ENCODE measurements at places on chromosomes 11 and 22.
A peak's percentile ranks its signal among the peaks of the same experiment; 100 is the strongest.

DNA sequence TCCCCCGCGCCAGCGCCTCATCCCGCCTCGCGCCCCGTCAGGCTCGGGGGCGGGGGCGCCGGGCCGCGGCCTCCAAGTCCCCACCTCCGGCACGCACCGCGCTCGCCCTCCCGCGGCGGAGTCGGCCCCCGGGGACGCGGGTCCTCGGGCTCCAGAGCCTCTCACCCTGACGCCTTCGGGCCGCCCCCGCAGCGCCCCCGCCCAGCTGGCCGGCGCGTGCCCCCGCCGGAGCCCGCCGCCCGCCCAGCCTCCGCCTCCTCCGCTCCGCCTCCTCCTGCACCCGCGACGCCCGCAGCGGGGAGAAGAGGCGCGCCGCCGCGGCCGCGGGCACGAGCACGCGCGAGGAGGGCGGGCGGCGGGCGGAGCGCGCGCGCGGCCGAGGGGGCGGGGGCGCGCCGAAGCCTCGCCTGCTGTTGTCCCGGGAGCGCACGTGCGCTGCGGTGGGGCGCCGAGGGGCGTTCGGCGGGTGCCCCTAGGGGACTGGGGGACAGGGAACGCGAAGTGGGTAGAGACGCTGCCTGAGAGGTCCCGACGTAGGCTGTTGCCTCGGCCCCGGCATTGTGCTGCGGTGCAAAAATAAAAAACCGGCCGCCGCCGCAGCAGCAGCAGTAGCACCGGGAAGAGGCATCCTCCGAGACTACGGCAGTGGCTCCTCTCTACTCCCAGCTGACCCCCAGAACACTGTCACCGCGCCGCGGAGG is 87.4 kb upstream of the ARHGAP32 start:
- peak; percentile 62 for DNase-seq

- no peak for DNase-seq
Measured at GRCh38 chr11:65787649-65788622, 1.1 kb downstream of the OVOL1 start.

DNA sequence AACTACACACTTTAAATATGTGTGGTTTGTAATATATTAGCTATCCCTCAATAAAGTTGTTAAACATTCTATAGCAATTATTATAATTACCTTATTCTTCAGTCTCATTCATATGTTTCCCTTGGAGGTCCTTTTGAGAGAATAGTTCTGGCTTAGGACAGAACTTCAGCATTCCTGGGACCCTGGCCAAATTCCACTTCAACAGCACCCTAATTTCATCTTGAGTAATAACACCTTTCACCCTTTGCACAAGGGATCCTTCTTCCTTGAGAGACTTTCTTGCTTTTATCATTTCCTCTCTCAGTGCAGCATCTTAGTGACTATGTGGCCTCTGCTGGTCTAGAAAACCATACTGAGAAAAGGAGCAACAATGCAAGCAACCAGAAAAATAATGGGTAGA is 255.9 kb downstream of the C11orf87 start:
- DNase-seq, result no peak

- DNase-seq, result no peak
Measured at GRCh38 chr11:70265341-70265740, 5.1 kb upstream of the PPFIA1 start.

- DNase-seq, result no peak
Measured at GRCh38 chr11:128581561-128582272, 5.6 kb downstream of the ETS1 start.

DNA sequence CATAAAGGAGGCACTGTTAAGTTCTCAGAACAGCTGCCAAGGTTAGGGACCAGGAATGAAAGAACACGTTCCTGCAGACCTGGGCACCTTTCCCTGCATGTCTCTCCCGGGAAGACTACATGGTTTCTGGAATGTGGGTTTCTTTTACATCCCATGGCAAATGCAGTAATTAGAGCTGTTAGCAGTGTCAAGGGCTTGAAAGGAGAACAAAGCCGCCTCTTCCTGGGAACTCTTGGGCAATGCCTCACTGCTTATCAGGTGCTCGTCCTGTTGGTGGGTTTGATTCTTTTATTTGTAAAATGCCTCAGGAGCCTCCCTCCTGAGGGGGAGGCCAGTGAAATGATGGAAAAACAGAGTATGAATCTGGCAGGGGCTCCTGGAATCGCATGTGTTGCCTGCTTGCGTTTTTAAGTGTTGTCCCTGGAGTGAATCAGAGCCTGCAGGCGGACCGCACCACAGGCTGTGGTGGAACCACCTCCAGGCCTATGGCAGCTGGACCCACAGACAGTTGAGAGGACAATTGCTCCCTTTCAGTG is 723 bp upstream of the C22orf31 start:
- peak; percentile 55 for DNase-seq

- DNase-seq, result no peak
Measured at GRCh38 chr11:8930456-8931175, 2.1 kb downstream of the C11orf16 start.

- DNase-seq, result no peak
Measured at GRCh38 chr11:64876835-64877341, 1.5 kb downstream of the EHD1 start.

GRCh38 chr11:126432525-126432924 is 77.0 kb downstream of the ST3GAL4 start:
- DNase-seq, result no peak

GRCh38 chr22:24514241-24515026 is 19.3 kb downstream of the UPB1 start:
- DNase-seq, result no peak

- DNase-seq, result no peak
Measured at GRCh38 chr11:102933627-102934026, 21.9 kb downstream of the MMP13 start.

DNA sequence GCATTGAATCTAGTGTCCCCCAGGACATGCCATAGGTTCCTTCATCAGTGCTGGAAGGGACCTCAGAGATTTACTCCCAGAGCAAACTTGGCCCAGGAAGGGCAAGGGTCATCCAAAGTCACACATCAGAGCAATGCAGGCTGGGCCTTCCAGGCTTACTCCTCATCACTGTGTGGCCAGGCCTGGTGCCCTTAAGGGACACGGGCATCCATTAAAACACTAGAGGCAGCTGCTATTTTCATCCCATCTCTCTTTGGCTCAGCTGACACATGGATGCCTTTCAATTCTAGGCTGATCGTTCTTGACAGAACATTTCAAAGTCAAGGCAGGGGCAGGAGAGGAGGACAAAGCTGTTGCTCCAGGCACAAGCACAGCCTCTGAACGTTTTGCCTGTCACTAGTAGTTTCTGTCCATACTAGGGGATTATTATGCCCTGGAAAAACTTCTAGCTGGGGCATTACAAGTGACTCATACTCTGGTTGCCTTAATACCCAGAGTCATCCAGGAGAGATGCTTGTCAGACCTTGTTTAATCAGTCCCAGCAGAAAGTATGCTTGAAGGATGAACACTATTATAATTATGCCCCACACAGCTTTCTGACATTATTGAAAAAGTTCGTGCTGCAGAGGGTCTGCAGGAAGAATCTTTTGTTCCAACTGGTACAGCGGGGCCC is 240.3 kb downstream of the TENM4 start:
- DNase-seq, result peak; percentile 19

GRCh38 chr11:22859756-22860155 is 518 bp downstream of the CCDC179 start:
- no peak for DNase-seq

- no peak for DNase-seq
Measured at GRCh38 chr22:26292667-26292995, 123.4 kb downstream of the SEZ6L start.

GRCh38 chr22:37739035-37739434 is 42.2 kb downstream of the TRIOBP start:
- DNase-seq, result peak; percentile 77

- DNase-seq, result peak; percentile 51
Measured at GRCh38 chr11:44133335-44133946, 38.0 kb downstream of the EXT2 start.

- no peak for DNase-seq
Measured at GRCh38 chr11:86122773-86123172, 53.9 kb upstream of the PICALM start.

GRCh38 chr11:83566950-83567349 is 280.8 kb upstream of the CCDC90B start:
- DNase-seq, result peak; percentile 73

- DNase-seq, result no peak
Measured at GRCh38 chr22:28015676-28016601, 96.9 kb upstream of the PITPNB start.

- DNase-seq, result no peak
Measured at GRCh38 chr11:82899957-82900276, 313 bp downstream of the PRCP start.

GRCh38 chr11:73267122-73267846 is 4.9 kb upstream of the P2RY6 start:
- DNase-seq, result no peak

- no peak for DNase-seq
Measured at GRCh38 chr11:77506857-77507256, 33.0 kb upstream of the PAK1 start.

DNA sequence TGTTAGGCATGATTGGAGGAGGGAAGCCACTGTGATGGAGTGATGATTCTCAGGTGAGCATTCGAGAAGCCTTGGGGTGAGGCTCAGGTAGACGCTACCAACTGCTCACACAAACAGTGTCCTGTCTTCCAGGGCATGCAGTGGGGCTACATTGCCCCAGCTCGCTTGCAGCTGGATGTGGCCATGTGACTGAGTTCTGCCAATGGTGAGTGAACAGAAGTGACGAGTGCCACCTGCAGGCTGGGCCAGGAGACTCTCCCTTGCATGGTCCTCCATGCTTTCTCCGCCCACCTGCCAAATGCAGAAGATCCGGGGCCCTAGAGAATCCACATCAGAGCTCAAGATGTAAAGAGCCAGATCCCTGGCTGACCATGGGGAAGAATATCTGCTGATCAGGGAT is 195.9 kb downstream of the BCR start:
- DNase-seq, result no peak

DNA sequence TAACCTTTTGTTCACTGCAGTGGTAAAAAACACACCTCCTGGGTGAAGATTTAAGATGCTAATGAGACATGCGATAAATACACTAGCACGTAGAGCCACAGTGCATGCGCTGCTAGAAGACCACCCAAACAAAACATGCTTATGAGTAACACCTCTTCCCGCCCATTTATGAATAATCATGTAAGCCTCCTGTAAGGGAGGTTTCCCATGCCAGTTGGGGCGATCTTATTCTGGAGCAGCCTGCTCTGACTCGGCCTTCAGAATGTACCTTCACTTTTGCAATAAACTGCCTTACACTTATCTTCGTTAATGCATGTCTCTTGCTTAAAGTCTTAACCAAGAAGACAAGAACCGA is 18.1 kb upstream of the SCARF2 start:
- DNase-seq, result peak; percentile 14

DNA sequence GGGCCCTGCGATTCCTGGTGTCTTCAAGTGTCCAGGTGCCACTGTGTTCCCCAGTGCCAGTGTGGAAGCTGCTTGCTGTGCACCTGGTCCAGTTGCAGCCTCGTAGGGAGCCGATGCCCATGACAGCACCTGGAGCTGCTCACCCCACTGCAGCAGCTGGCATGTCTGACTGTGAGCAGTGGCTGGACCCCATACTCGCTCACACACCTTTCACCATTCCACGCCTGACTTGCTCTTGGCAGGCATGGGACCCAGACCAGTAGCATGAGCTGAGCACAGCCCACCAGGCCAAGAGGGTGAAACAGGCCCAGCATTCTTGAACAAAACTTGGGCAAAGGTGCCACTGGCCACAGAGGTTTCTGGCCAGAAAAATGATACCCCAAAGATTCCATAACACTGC is 124.5 kb upstream of the THY1 start:
- DNase-seq, result no peak

- DNase-seq, result no peak
Measured at GRCh38 chr11:64428693-64429092, 69.7 kb downstream of the RPS6KA4 start.

GRCh38 chr22:17518406-17518805 is 44.9 kb upstream of the SLC25A18 start:
- DNase-seq, result no peak

DNA sequence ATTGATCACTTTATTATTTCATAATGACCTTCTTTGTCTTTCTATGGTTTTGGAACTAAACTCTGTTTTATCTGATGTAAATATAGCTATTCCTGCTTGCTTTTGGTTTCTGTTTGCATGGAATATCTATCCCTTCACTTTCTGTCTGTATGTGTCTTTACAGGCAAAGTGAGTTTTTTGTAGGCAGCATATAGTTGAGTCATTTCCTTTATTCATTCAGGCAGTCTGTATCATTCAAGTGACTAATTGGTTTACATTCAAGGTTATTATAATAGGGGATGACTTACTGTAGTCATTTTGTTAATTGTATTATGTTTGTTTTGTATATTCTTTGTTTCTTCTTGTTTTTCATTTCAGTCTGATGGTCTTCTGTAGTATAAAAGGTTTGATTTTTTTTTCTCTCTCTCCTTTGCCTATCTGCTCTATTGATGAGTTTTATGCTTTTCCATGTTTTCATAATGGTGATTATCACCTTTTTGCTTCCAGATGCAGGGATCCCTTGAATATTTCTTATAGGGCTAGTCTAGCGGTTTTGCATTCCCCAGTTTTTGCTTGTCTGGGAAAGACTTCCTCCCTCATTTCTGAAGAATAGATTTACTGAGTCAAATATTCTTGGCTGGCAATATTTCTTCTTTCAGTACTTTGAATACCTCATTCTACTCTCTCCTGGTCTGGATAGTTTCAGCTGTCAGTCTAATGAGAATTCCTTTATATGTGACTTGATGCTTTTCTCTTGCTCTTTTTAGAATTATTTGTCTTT is 50.4 kb downstream of the GDPD4 start:
- peak; percentile 35 for DNase-seq

DNA sequence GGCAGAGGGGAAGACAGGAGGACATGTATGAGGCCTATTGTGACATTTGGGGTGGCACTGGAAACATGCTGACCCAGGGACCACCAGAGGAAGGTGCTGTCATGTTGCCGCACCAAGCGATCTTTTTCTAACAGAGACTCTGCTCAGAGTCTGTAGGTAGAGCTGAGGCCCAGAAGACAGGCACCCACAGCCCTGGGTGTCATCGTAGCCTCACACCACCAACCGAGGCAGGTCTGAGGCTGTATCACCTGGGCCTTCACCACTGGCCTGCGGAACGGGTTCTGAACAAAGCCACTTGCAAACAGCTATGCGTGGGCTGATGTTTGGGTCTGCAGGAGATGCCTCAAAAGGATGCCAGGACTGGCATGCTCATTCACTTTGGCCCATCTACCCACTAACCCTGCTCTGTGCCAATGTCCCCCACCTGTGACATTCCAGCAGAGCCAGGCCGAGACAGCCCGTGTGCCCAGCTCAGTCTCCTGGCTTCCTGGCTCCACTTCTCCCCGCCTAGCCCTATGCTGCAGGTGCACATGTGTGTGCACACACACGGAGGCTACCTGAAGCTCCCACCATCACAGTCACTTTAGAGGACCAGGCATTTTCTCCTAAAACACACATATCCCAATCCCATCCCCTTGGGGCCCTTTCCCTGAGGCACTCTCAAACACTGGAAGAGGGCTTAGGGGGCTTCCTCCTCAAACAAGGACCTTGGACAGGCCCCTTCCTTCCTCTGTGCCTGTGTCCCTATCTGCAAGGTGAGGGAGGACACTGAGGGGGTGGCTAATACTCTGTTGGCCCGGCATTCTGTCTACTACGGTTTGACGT is 3.6 kb downstream of the TRIM29 start:
- DNase-seq, result no peak

Measured in amniotic epithelial cell (primary cell).